SJSA1 (cell line): ENCODE measurements at places on chromosomes 3 and 15.
A peak's percentile ranks its signal among the peaks of the same experiment; 100 is the strongest.

GRCh38 chr15:74580538-74581350, 34.9 kb upstream of the CLK3 start:
- DNase-seq: no peak

DNA sequence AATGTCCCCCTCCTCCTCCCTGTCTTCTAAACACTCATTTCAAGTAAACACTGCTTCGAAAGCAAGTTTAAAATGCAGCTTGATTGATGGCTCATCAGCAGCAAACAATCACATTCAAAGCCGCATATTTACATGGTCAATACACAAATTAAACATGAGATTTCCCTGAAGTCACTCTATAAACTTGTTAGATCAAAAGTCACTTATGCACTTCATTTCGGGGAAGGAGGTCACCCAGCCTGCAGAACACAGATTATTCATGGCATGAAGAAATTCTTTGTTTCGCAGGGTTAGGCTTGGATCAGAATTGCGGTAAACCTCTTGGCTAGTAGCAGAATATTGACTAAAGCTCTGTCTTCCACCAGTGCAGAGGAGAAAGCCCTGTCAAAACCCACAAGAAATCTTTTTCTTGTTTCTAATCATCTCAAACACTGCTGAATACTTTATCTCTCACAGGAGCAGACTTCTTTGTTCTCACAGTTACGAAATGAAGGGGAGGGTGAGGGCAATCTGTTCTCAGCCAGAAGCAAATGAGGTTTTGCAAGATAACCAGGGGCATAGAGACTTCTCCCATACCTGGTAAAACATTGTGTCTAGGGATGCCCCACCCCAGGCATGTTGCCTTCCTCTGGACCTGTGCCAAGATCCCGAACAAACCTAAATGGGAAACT, 133.3 kb upstream of the CHL1 start:
- DNase-seq: no peak

GRCh38 chr15:72685925-72686794, at the start of the genes BBS4 and HIGD2B:
Gene BBS4, plus strand, starts transcription at chr15:72686207. Its CDS starts 21 bp downstream, at chr15:72686228.
Gene HIGD2B, minus strand, starts transcription at chr15:72686182. Its CDS starts 9,808 bp downstream, at chr15:72676374.
- DNase-seq: peak; percentile 93

- no peak for DNase-seq
Observed at GRCh38 chr15:48647962-48648361, 2.5 kb upstream of the FBN1 start.

DNA sequence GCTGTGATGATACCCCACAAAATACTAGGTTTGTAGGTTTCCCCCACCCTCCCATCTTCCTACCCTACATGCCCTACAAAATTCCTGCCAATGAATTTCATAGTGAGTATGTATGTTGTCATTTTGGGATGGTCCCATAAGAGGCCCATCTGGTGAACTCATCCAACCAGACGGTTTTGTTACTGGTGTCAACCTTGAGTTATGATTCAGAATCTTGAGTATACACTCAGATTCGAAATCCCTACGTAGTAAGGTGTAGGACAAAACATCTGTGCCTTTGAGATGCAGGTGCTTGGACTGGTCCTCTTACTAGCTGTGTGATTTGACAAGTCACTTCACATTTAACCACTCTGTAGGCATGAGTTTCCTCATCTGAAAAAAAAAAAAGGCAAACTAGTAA, 3.6 kb downstream of the SIAH2 start:
- DNase-seq: no peak

DNA sequence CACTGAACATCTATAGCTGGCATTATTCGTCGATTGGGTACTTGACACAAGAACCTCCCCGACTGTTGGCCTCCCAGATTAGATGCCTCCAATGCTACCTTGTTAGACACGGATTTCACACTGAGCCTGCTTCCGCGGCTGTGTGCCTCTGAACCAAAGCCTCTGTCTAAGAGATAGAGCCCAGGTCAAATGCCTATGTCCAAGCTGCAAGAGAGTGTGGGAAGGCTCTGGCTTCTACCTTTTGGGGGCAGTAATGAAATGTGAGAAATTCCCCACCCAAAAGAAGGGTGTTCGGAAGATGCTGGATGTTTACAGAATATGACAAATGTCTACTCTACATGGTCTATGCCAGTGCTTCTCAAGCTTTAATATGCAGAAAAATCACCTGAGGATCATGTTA, 2.0 kb upstream of the RPUSD2 start:
- DNase-seq: no peak

DNA sequence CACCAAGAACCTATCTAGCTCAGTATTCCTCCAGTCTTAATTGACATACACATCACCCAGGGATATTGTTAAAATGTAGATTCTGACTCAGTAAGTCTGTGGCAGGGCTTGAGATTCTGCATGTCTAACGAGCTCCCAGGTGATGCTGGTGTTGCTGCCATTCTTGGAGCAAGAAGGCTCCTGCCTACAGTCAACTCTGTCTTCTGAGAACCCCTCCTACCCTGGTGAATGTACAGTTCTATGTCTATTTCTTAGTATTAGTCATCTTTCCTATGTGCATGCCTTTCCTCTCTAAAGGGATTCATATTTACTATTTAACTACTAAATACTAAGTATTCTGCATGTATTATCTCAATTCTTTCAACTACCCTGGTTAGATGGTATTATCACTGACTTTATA, 268.7 kb downstream of the EDEM1 start:
- DNase-seq: no peak

DNA sequence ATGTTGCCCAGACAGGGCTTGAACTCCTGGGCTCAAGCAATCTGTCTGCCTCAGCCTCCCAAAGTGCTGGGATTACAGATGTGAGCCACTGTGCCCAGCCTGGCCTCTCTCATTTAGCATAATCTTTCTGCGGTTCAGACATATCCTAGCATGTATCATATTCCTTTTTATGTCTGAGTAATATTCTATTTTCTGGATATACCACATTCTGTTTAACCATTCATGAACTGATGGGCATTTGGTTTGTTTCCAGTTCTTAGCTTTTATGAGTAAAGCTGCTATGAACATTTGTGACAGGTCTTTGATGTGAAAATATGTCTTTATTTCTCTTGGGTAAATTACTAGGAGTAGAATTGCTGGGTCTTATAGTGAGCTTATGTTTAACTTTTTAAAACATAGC, 23.5 kb downstream of the FAM81A start:
- no peak for DNase-seq

- no peak for DNase-seq
Observed at GRCh38 chr15:57041416-57041815, 123.0 kb downstream of the TCF12 start.

DNA sequence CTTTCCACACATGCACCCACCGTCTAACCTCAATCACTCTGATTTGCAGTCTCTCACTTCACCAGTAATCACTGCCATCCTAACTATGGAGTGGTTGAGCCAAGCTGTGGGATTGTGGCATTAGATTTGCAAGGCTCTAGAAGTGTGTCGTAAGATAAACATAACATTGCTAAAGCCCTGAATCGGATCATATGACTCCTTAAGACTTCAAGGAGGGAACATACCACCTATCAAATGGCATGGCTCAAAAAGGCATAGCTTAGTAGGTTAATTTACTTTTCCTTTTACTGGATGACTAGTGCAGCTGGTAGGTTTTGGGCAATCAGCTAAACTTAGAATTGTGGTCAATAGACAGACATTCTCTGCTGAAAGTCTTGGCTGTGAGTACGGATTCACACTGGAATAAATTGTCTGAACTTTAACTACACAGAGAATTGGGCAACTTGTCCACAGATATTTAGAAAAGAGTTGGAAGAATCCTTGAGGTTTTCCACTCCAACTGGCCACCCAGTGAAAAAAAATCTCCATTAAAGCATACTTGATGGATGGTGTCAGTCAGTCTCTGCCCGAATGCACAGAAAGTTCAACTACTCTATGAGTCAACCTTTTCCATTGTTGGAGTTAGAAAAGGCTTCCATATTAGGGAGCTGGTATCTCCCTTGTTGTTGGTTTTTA, 476.7 kb upstream of the CBLB start:
- DNase-seq: peak; percentile 74

DNA sequence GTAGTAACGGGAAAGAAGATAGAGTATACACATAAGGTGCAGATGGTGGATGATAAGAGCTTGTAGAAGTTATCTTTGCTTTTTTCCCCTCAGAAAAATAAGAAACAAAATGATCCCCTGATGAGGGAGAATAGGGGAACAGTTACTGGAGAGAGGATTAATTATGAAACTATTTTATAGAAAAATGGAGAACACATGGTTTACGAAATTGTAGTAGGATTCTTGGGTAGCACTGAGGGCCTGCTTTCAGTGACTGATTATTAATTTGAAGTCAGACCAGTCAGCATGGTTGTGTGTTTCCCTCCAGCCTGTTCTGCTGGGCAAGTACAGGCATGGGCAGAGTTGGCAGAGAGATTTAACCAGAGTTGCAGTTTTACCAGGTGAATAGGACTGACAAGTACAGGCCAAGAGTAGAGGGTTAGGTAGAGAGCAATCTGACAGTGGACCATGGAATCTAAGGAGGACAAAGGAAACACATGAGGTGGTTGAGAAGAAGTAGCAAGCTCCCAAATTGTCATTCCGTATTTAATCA, 5.9 kb downstream of the SLC49A4 start:
- no peak for DNase-seq

- DNase-seq: no peak
Observed at GRCh38 chr15:43492266-43492665, 690 bp downstream of the TP53BP1 start.

DNA sequence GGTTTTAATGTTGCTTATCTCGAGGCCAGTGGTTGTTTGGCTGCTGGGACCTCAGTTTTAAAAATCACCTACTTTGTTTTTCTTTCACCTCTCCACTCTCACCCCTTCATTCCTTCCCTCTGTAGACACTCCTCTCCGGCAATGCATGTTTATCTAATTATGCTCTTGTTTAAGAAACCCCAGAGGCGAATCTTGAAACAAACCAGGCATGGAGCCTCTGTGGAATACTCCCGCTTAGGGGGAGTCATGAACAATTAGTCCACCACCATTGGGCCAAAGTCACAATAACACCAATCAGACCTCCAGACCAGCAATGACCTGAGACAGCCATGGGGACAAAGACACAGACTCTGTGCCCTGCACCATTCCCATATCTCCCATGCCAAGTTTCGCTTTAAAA, 53.3 kb downstream of the EFCAB12 start:
- no peak for DNase-seq

- DNase-seq: no peak
Observed at GRCh38 chr3:33918126-33918756, 119.8 kb downstream of the PDCD6IP start.

DNA sequence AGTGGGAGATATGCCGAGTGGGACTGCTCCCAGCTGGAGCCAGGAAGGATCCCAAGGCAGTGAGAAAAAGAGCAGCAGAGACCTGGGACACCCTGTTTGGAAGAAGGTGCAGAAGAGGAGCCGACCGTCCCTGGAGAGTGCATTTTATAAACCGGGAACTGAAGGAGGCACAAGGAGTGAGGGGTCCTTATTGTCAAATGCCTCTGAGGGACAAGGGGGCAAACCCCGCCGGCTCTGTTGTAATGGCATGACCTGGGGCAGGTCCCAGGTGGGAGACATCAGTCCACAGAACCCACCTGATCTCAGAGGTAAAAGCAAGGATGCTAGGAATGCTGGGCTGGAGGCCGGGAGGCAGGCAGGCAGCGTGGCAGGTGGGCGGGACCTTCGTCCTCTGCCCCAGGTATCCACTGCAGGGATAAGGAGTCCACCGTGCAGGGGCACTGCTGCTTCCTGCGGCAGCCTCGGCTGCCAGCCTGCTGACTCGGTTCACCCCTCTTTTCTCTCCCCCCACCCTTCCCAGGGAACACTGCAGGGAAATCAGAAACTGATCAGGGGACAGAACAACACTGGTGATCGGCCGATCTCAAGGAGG, 26.9 kb downstream of the ADAMTS17 start:
- DNase-seq: no peak
